ENCODE measurements at places on chromosomes 6 and 20.

GRCh38 chr6:109311471-109311870, 70.8 kb downstream of the CD164 start:
- no peak for DNase-seq

DNA sequence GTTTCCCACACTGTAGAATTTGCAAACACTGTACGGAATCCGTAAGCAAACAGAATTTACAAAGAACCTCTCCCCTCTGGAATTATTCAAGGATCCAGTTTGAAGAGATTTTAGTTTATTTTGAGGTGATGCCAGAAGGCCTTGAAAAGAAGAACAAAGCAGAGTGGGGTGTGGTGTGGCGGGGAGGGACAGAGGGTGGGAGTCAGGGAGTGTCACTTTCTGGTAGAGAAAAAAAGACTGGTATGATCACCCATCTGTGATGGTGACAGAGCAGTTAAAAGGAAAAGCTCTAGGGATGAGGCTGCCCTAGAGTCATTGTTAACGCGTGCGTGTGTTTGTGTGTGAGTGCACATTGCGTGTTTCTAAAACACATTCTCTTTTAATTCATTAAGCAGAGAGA, 97.0 kb upstream of the F13A1 start:
- DNase-seq = no peak

DNA sequence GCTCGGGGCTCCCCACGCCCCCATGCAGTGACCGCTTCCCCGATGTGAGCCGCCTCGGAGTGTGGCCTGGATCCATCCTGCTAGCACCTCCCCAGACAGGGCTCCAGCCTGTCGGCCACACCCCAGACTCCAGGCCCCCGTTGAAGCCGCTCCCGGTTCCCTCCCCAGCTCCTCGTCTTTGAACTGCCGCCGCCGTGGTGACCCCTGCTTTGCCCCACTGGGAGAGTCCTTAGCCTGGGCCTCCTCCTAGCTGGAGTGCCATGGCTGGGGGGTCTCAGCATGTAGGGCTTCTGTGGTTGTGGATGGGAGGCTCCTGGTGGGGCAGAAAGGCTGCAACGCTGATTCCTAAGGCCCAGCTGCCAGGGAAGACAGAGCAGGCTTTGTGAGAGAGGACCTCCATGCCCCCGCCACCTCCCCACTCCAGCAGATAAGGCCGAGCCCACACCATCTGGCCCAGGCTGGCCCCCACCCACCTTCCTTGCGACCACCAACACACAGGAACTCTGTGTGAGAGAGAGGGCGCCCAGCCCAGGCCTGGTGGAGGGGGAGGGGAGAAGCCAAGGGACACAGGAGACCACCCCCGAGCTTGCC, 11.4 kb downstream of the FOXS1 start:
- DNase-seq = no peak

- DNase-seq = no peak
Observed at GRCh38 chr6:38396209-38396608, 243.5 kb downstream of the BTBD9 start.

GRCh38 chr20:41191562-41192500, 54.5 kb downstream of the PLCG1 start:
- no peak for DNase-seq

DNA sequence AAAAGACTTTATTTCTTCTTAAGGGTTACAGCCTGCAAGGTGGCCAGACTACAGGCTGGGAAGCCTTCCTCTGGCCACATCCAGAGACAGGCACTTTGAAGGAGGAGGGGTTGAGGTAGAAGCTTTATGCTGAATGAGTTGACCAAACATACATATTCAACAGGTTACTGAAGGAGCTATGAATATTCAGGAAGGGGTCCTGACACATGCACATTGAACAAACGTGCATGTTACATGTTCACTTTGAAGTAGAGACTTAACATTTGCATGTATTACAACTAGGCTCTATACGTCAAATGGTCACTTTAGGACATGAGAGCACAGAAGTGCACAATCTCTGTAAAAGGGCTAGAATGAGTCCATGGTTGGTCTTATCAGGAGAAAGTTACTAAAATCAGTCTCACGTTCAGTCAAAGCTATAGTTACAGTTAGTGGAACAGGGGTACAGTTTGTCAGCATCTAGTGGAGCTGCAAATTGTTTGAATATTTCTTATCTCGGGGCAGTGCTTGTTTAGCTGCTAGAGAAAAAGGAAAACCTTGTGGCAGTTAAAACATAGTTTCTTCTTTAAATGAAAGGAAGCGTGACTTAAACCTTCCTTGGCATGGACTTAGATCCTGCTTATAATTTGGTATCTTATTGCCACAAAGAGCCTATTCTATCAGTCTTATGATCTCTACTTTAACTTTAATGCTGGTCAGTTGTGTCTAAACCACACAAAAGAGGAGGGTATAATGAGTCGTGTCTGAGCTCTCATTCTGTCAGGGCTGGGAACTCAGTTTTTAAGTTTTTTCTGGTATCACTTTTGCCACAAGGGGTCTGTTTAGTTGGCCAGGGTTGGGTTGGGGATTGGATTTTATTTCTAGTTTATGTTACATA, 4.6 kb upstream of the ZSCAN9 start:
- no peak for DNase-seq

GRCh38 chr20:611047-611842, 1.1 kb upstream of the TCF15 start:
- no peak for DNase-seq

GRCh38 chr20:33322456-33322855, 39.4 kb downstream of the BPIFB1 start:
- DNase-seq = no peak

GRCh38 chr6:146857980-146858347, 259.2 kb downstream of the ADGB start:
- no peak for DNase-seq

GRCh38 chr20:45508068-45508886, 7.1 kb downstream of the SPINT3 start:
- DNase-seq = no peak

GRCh38 chr6:19312241-19312978, 524.8 kb upstream of the ID4 start:
- DNase-seq = no peak

- DNase-seq = no peak
Observed at GRCh38 chr20:49477200-49477599, 5.3 kb downstream of the KCNB1 start.

DNA sequence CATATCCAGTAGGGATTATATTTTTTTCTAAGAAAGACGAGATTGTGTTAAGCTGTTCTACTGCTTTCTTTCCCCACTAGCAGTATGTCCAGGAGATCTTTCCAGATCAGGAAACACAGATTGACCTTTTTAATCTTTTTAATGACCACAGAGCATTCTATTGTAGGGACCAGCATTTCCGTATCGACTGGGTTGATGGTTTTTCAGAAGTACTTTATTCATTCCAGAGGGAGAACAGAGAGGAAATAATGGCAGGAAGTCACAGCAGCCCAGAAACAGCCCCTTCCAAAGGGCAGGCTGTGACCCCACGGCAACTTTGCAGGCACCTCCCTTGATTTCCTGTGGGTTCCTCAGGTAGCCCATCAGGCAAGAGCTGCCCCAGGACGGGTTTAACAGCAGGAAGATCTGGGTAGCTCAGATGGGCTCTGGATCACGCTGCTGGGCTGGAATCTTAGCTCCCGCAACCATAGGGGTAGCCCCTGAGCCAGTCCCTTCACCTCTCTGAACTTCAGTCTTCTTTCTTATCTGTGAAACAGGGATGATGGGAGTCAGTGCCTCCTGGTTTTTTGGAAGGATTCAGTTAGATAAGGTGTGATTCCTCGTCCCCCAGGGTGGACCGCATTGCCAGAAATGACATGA, 23.8 kb upstream of the CHMP4B start:
- no peak for DNase-seq

GRCh38 chr6:127585123-127585522, 8.1 kb downstream of the C6orf58 start:
- no peak for DNase-seq

DNA sequence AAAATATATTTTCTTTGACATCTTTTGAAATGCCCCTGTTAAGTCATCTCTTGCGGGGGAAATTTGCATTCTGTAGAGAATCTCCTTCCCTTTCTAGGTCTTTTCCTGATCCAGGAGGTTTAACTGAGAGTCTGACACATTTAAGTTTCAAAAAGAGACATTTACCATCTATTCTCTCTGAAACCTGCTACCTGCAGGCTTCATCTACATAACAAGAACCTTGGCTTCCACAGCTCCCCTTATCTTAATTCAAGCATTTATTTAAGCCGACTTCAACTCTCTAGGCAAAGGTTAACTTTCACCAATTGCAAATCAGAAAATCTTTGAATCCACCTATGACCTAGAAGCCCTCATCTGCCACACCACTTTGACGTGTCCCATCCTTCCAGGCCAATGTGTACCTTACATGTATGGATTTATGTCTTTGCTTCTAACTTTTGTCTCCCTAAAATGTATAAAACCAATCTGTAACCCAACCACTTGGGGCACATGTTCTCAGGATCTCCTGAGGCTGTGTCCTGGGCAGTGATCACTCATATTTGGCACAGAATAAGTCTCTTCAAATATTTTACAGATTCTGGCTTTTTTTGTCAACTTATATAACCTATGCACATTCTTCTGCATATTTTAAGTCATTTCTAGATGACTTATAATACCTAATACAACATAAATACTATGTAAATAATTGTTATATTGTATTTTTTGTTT, 666.7 kb downstream of the UTRN start:
- no peak for DNase-seq

- no peak for DNase-seq
Observed at GRCh38 chr20:3691897-3692296, 10.1 kb upstream of the ADAM33 start.

DNA sequence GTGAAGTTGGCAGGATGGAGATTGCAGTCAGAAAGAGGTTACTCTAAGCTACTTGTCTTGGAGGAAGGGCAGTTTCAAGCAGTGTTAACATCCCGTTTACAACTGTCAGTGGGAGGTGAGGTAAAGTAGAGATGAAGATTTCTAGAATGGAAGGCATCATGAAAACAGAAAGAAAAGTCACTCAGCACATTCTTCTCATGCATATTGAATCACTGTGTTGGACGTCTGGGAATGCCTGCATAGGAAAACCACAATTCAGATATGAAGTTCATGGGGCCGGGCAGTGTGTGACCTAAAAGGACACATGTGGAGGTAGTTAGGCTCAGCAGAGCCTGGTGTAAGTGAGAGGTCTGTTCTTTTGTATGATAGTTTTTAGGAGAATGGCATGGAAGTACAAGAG, 73.5 kb upstream of the LAMP5 start:
- DNase-seq = no peak

GRCh38 chr6:28478518-28478917, 35.2 kb upstream of the ZSCAN23 start:
- no peak for DNase-seq

DNA sequence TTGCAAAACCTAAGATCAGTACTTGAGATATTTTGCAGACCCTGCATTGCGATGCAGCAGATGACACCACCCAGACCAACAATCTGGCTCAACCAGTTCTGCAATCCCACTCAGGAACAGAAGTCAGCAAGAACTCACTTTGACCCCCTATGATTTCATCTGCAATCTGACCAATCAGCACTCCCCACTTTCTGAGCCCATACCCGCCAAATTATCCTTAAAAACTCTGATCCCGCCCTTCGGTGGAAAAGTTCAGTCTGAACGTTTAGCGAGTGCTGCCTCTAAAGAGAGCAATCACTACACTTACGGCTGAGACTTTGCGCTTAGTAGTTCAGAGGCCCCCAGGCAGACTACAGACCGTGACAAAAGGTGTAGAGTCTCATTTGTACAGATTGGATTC, 17.3 kb upstream of the KIAA1586 start:
- no peak for DNase-seq

- no peak for DNase-seq
Observed at GRCh38 chr6:111894951-111895350, 21.7 kb upstream of the FYN start.

GRCh38 chr6:109121411-109121810, 26.1 kb downstream of the CEP57L1 start:
- no peak for DNase-seq

- DNase-seq = no peak
Observed at GRCh38 chr6:39144481-39145173, 29.6 kb upstream of the SAYSD1 start.

DNA sequence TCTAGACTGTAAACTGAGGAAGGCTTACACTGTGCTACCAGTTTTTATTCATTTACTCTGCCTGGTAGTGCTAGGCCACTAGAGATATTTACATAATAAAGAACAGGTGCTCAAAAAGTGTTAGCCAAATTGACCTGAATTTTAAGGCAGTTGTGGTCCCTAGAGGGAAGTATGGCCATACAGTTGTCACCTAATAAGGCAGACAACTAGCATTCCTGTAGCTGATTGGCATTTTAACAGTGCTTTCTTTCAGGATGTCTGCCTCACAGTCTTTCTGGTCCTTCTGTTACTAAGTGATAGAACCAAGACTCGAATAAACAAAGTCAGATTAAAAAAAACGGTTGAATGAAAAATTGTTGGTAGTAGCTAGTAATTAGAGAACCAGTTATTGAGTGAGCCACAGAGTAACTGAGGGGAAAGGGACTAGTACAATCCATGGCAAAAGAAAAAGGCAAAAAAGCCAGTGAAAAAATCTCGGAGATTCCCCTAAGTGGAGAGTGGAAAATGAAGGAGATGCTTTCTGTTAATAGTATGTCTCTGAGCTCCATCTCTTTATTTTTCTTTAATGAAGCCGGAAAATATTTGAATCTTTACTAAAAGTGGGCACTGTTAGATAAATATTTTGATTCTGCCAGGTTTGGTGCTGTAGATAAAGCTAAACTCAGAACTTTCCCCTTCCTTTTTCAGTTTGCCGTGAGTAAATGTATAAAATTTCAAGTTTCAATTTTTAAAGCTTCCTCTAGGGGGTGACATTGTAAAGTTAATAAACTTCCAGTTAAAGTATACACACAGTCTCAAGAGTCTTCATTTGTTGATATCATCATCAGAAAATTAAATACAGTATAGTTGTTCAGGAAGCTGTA, 9.1 kb downstream of the VTA1 start:
- no peak for DNase-seq

- DNase-seq = no peak
Observed at GRCh38 chr20:37537505-37537904, 9.8 kb upstream of the BLCAP start.
